ENCODE measurements at places on chromosomes 4 and X. TPM values are rescaled to one million over a fixed set of nuclear protein-coding genes. Genes with fewer than 3 reads are reported as not detected.
A peak's percentile ranks its signal among the peaks of the same experiment; 100 is the strongest.

- no peak overlapping the region for H3K27ac ChIP-seq
- no peaks in the 10 kb centered on the region for H3K36me3 ChIP-seq
- no peak for DNase-seq
Measured at GRCh38 chrX:29071525-29072320, 484.5 kb downstream of the IL1RAPL1 start.

GRCh38 chr4:109816082-109816442 lies 500 bp downstream of the GAR1 start:
- peaks cover 46% of the 10 kb centered on the region for H3K4me1 ChIP-seq
- peak overlapping the region; percentile 100 for H3K27ac ChIP-seq
- peak; percentile 57 for DNase-seq

GRCh38 chrX:110119480-110119879 lies 116.6 kb downstream of the TMEM164 start:
- no peaks in the 10 kb centered on the region for H3K27me3 ChIP-seq
- peaks cover 2% of the 10 kb centered on the region for H3K4me1 ChIP-seq
- H3K27ac ChIP-seq, result no peak overlapping the region
- no peak overlapping the region for H3K4me3 ChIP-seq
- no peak for DNase-seq

DNA sequence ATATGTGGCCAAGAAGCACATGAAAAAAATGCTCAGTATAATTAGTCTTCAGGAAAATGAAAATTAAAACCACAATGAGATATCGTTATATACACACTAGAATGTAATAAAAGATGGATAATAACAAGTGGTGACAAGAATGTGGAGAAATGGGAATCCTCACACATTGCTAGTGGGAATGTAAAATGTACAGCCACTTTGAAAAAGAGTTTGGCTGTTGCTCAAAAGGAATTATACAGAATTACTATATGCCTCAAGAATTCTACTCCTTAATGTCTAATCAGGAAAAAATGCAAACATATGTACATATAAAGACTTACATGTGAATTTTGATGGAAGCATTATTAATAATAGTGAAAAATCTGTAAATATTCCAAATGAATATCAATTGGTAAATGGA lies 102.2 kb downstream of the SPCS3 start:
- DNase-seq, result no peak
- no peak overlapping the region for H3K27ac ChIP-seq
- H3K4me3 ChIP-seq, result no peak overlapping the region
- peaks cover 5% of the 10 kb centered on the region for H3K27me3 ChIP-seq

GRCh38 chrX:98514032-98514431 lies 1630.3 kb downstream of the RPA4 start:
- no peaks in the 10 kb centered on the region for H3K27me3 ChIP-seq
- H3K4me3 ChIP-seq, result no peak overlapping the region

GRCh38 chrX:103398421-103398864 lies 22.1 kb downstream of the BEX3 start:
- no peaks in the 10 kb centered on the region for H3K27me3 ChIP-seq
- H3K4me3 ChIP-seq, result no peak overlapping the region
- DNase-seq, result no peak
- H3K36me3 ChIP-seq, result no peaks in the 10 kb centered on the region

DNA sequence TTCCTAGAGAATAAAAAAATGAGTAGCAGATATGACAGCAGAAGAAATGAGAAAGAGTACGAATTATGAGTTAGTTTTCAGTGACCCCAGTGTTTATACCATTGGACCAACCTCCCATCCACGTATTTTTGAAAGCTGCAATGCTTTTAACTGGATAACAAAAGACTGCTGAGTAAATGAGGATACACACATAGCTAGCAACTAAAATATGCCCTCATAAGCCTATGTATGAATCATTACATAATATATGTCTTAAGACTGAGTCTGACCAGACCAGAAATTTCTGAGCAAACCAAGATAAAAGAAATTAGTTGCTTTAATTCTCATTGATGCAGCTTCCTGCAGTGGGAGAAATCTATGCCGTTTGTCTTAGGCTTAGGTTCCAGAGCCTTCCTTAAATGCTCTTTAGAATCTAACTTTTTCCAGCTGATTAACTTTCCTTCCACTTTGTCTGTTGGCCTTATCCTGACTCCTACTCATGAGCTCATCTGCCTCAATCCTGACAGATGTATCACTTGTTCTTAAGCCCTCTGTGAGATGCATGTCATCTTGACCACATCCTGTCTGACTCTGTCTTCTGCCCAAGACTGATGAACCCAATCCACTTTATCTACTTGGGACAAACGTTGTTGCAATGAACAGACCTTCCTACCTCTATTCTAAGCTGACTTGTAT lies 301.4 kb upstream of the AADAT start:
- H3K4me1 ChIP-seq, result no peaks in the 10 kb centered on the region
- no peak for DNase-seq

- no peaks in the 10 kb centered on the region for H3K4me1 ChIP-seq
- H3K4me3 ChIP-seq, result no peak overlapping the region
- H3K27me3 ChIP-seq, result peaks cover 18% of the 10 kb centered on the region
- DNase-seq, result no peak
- H3K36me3 ChIP-seq, result no peaks in the 10 kb centered on the region
Measured at GRCh38 chr4:3783693-3784306, 17.6 kb downstream of the ADRA2C start.

DNA sequence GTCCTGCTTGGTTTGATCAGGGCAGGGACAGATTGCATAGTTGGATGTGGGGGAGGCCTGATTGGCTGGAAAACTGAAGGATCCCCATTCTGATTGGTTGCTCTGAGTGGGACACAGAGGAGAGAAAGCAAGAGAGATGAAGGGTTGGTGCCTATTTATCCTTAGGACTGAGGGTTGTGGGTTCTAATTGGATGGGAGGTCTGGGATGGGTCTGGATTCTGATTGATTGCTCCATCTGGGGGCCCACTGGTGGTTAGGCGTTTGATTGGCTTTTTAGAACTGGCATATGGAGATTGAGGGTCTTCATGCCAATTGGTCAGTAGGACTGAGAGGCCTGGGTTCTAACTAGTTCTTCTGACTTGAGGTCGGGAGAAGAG lies 644 bp upstream of the EBP start:
- no peaks in the 10 kb centered on the region for H3K36me3 ChIP-seq
- peaks cover 13% of the 10 kb centered on the region for H3K4me1 ChIP-seq

DNA sequence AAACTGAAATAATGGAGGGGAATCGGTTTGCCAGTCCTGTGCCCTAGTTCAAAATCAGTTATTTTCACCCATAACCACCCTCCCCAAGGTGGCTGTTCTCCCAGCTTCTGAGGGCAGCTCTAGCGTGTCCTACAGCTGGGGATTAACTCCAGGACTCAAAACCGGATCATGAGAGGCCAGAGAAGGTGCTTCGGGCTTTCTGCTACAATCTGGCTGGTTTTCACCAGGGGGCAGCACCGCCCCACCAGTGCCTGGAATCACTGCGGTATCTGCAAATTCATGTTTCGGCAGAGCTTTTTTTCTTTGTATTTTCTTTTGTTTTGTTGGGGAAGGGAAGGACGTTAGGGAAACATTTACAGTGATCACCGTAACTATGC lies 28.4 kb downstream of the PDHA1 start:
- peak; percentile 43 for DNase-seq
- no peaks in the 10 kb centered on the region for H3K27me3 ChIP-seq
- no peaks in the 10 kb centered on the region for H3K36me3 ChIP-seq
- peak overlapping the region; percentile 94 for H3K4me3 ChIP-seq

DNA sequence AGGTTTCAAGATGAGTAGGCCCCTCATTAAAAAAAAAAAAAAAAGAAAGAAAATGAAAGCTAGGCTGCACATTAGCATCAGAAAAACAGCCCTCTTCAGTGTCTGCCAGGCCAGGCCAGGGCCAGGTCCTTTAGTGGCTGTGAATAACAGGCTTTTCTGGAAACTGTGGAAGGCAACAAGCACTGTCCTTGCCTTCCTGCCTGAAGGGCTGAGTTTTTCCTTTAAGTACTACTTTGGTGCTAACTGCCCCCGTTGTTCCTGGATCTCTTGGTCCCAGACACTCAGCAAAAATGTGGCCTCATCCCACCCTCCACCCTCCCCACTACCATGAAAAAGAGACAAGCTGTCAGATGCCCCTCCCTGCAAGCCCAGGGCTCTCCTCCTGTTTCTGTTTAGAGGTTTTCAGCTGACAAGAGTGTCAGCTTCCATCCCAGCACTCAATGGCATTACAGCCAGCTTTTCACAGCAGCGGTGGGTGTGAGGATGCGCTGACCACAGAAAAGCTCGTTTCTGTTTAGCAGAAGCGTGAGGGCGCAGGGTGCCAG lies 174.2 kb downstream of the NHS start:
- peaks cover 6% of the 10 kb centered on the region for H3K4me1 ChIP-seq
- H3K36me3 ChIP-seq, result no peaks in the 10 kb centered on the region
- no peak for DNase-seq

GRCh38 chrX:140525448-140525847 lies 20.6 kb upstream of the SOX3 start:
- H3K36me3 ChIP-seq, result no peaks in the 10 kb centered on the region
- DNase-seq, result no peak
- no peaks in the 10 kb centered on the region for H3K4me1 ChIP-seq

DNA sequence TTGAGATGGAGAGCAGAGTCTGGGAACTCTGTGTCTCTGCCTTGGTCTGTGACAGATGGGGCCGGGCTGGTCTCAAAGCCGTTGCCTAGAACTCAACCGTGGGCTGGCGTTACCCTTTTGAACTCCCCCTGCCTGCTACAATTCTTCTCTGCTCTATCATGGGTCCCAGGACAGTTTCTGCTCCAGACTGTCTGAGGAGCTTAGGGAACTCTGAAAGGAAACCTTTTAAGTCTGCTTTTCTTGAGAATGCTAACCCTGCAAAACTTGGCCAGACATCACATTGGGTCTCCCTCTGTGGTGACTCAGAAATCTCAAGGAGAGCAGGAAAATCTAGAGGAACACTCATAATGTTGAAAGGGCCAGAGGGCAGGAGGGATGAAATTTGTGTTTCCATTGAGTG lies 240.6 kb downstream of the CBR4 start:
- H3K27me3 ChIP-seq, result peaks cover 21% of the 10 kb centered on the region
- no peak overlapping the region for H3K4me3 ChIP-seq
- no peaks in the 10 kb centered on the region for H3K4me1 ChIP-seq
- H3K36me3 ChIP-seq, result no peaks in the 10 kb centered on the region
- H3K27ac ChIP-seq, result no peak overlapping the region
- DNase-seq, result no peak

DNA sequence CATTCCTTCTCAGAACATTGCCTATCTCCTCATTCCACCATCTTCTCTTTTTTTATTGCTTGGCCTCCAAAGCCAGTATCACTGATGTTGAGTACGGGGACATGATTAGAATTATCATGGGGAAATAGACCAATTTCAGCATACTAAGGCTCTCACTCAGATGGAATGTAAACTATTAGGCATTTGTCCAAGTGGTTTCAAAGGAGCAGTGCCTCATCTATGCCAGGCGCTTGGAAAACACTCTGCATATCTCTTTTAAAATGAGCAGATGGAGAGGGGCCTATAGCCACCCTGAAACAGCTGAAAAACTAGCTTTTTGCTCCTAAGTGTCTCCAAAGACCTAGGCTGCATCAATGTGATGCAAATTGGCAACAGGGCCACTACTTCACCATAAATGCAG lies 150.8 kb upstream of the DIPK2B start:
- no peaks in the 10 kb centered on the region for H3K27me3 ChIP-seq
- no peak for DNase-seq
- no peak overlapping the region for H3K4me3 ChIP-seq

DNA sequence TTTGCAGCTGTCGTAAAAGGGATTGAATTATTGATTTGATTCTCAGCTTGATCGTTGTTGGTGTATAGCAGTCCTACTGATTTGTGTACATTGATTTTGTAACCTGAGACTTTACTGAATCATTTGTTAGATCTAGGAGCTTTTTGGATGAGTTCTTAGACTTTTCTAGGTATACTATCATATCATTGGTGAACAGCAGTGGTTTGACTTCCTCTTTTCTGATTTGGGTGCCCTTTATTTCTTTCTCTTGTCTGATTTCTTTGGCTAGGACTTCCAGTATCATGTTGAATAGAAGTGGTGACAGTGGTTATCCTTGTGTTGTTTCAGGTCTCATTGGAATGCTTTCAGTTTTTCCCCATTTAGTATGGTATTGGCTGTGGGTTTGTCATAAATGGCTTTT lies 8.4 kb downstream of the APOOL start:
- peaks cover 41% of the 10 kb centered on the region for H3K4me1 ChIP-seq
- DNase-seq, result no peak
- H3K36me3 ChIP-seq, result peaks cover 5% of the 10 kb centered on the region

DNA sequence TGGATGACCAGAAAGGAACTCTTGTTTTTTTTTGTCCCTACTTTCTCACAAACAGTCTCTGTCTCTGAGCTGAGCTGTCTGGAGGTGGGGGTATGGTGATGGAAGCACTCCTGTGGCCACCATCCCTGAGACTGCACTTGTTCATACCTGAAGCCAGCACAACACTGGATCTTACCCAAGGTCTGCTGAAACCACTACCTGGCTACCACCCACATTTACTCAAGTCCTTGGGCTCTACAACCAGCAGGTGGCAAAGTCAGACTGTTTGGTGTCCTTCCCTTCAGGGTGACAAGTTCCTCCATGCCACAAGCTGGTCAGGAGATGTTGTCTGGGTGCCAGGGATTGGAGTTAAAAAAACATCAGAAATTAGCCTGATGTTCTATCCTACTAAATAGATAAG lies 89.7 kb downstream of the NEXMIF start:
- H3K36me3 ChIP-seq, result no peaks in the 10 kb centered on the region
- H3K27ac ChIP-seq, result no peak overlapping the region
- no peak overlapping the region for H3K4me3 ChIP-seq
- no peaks in the 10 kb centered on the region for H3K27me3 ChIP-seq
- no peaks in the 10 kb centered on the region for H3K4me1 ChIP-seq

DNA sequence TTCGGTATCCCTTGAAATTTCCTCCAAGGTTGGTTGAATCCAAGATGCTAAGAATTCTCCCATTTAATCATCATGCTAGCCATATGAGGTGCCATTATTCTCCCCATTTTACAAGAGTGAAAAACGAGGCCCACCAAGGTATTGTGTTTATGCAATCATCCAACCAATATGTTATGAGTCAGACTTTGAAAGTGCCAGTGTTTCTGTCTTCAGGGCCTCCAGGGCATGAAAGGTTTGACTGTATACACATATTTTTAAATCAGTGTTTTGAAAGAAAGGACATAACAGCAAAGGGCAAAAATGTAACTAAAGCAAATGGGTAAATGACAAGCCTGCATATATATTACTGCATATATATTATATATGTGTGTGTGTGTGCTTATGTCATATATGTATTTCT lies 541.2 kb upstream of the SMIM31 start:
- no peaks in the 10 kb centered on the region for H3K4me1 ChIP-seq
- H3K36me3 ChIP-seq, result no peaks in the 10 kb centered on the region
- no peaks in the 10 kb centered on the region for H3K27me3 ChIP-seq

GRCh38 chrX:675279-675954 lies 44.8 kb downstream of the SHOX start:
- H3K4me1 ChIP-seq, result no peaks in the 10 kb centered on the region
- no peak overlapping the region for H3K4me3 ChIP-seq
- H3K36me3 ChIP-seq, result peaks cover 2% of the 10 kb centered on the region
- no peak overlapping the region for H3K27ac ChIP-seq
- no peak for DNase-seq

The SHROOM2 gene
- total RNA-seq, result not detected

The CT83 gene
- total RNA-seq, result not detected

The SPP1 gene
- total RNA-seq, result 8.7 TPM

The TREX2 gene
- total RNA-seq, result 4.6 TPM

The PNMA5 gene
- total RNA-seq, result not detected

The GUCY1A1 gene
- not detected for total RNA-seq

The NUP54 gene
- 59.9 TPM for total RNA-seq

The AREG gene
- 0.47 TPM for total RNA-seq

The TASL gene
- 1.7 TPM for total RNA-seq

The EPGN gene
- 0.70 TPM for total RNA-seq

The TKTL2 gene
- total RNA-seq, result not detected

The ANTXR2 gene
- total RNA-seq, result 19.3 TPM

The PDLIM3 gene
- total RNA-seq, result not detected

The PPP3CA gene
- 22.8 TPM for total RNA-seq

Data from naive thymus-derived CD8-positive, alpha-beta T cell (primary cell).